ENCODE measurements at places on chromosomes 6 and 20. TPM values are rescaled to one million over a fixed set of nuclear protein-coding genes. Genes with fewer than 3 reads are reported as not detected.

GRCh38 chr20:20206788-20207187, 154.5 kb downstream of the CFAP61 start:
- DNase-seq, result no peak

SNRPB2 gene
- 14.9 TPM for total RNA-seq

DNA sequence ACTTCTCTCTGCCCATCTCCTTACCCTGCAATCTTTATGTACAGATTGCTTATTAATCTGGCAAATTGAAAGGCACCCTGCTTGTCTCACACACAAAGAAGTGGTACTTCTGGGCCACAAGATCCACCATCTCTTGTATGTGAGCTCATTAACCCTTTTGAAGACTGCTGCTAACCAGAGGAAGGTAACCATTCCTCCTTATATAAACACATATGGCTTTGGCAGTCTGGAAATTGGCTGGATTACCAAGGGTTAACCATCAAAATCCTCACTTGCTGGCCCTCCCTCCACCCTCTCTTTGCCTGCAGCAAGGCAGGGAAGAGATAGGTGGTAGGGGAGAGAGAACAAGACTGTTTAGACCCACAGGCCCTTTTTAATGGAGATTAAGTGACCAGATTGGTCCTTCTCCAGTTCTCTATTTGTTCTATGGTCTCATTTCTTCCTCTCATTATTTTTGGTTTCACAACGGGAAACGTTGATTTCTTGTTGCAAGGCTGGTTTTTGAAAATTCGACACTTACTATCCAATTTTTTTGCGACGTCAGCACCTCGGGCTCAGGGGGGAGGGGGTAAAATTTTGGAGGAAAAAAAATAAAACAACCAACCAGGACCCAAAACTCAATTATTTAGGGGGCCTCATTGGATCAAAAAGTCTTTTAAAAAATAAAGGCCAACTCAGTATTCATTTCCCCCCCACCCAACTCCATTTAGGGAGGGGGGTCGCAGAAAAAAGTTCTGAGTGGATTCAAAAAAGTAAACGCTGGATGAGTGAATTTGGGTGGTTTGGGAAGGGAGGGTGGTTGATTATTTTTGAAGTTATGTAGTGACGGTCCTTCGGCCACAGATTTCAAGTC, 859 bp downstream of the PPP1R10 start:
- no peak for DNase-seq

TMEM217 gene
- 6.2 TPM for total RNA-seq

GNMT gene
- not detected for total RNA-seq

Measured in thoracic aorta (tissue), 2 donors.